Fibroblast of skin of abdomen (primary cell): ENCODE measurements at places on chromosomes 7 and 10.

- no peak for DNase-seq
Measured at GRCh38 chr7:107951896-107952295, 51.1 kb downstream of the LAMB1 start.

DNA sequence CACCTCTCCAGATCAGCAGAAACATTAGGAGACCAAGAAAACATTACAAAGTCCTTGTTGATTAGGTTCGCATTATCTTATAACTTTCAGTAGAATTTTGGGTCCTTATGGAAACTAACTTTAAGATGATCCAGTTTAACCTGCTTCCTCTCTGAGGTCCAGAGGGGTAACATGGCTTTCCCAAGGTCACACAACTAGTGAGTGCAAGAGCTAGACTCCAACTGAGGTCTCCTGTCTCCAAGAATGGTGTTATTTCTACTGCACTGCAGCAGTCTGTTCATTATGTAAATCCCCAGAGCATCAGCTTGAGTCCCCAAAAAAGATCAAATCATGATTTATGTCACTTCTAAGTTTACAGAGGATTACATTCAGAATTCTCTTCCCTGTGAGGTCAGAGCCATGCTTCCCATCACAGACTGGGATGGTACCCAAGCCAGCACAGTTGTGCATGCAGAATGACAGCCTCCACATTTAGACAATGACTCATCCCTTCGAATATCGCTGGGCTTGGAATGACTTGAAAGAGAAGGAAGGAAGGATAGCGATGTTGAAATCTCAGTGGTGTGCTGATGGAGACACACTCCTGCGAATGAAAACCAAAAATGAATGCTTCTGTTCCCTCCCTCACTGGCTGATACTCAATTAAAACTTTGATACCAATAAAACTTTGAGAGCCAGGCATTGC, 163.1 kb upstream of the PLXNA4 start:
- DNase-seq, result peak; percentile 98

DNA sequence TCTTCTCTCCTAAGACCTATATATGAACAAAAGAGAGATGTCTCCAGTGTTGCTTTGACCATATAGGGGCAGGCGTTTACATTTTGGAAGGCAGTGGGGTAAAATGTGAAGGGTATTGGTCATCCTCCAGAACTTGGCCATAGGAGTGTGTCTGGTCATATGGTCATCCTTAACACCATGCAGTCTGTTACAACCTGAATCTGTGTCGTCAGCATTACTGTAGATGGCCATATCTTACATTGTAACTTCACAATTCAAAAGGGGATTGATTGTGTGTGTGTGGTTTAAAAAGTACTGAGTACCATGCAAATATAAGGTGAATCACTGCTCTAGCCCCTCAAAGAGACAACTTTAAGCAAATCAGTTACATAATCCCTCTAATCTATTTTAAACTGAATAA, 311.7 kb downstream of the BICC1 start:
- DNase-seq, result no peak

- DNase-seq, result no peak
Measured at GRCh38 chr10:121183236-121183635, 332.1 kb downstream of the WDR11 start.

GRCh38 chr7:143046426-143046851, 5.7 kb upstream of the OR6V1 start:
- no peak for DNase-seq

- DNase-seq, result no peak
Measured at GRCh38 chr7:27992755-27993493, 187.7 kb downstream of the JAZF1 start.

DNA sequence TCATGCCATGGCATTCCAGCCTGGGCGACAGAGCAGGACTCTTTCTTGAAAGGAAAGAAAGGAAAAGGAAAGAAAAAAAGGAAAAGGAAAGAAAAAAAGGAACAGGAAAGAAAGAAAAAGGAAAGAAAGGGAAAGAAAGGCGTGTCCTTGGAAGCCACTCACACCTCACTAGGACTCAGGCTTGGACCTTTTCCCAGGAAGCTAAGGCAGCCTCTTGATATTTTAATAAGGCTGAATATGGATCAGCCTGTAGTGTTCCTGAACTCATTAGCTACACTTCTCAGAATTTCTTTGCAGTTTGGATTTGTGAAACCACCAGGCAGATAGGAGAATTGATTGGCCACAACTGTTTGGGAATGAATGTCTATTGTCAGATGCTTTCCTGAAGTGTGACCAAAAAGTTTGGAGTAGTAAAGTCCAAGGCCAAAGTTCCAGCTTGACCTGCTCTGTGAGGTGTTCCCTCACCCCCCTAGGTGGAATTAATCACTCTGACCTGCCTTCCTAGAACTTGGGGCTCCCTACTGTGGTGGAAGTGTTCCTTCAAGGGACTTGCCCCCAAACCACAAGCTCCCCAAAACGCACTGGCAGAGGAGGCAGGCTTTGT, 7.1 kb upstream of the MALSU1 start:
- DNase-seq, result no peak

GRCh38 chr7:137928626-137929025, 73.3 kb downstream of the CREB3L2 start:
- no peak for DNase-seq

DNA sequence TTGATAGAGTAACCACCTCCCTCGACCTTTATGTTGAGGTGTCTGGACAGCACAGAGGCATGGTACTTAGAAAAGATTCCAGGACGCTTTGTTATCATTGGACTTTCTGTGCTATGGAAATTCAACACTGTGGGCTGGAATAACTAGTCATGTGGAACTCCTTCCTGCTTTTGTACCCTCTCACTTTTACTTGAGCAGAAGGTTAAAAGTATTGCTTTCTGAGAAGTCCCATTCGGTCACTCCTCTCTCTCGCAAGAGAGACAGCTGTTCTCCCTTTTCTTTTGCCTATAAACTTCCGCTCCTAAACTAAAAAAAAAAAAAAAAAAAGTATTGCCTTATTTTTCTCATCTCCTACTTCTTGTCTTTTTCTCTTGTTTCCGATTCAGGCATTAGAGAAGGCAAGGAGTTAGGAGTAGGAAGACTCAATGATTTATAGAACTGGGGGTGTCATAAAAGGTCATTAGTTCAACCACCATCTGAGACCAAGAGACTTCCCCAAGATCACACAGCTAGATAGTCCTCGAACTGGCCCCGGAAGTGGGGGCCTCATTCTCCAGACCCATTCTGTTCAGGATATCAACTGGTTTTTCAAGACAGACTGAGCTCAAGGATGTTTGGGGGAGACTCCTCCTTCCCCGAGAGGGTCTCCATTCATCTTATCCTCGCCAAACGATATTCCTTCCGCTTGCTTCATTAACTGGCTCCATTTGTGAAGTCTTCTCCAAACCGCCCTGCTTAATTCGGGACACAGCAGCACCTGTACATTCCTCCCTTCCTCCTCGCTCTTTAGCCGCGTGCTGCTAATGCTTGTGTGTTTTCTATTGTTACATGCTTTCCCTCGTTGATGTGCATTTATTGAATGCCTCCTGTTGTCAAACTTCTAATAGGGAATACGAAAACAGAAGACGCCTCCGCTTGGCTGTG, 995 bp upstream of the INPP5F start:
- peak; percentile 3 for DNase-seq

GRCh38 chr10:73910401-73910763, 550 bp upstream of the PLAU start:
- DNase-seq, result no peak

DNA sequence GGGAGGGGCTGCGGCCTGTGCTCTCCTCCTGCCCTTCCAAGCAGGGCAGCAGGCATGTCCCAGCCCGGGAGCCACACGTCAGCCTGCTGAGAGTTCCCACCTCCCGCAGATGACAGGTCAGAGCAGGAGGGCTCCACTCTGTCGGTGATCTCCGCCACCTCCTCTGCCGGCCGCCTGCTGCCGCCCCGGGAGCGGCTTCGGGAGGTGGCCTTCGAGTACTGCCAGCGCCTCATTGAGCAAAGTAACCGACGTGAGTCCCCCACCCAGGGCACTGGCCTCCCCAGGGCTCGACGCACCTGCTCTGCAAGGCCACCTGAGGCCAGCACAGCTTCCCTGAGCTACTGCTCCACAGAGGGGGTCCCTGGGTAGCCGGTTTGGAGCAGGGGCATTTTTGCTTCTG, 9.4 kb downstream of the AP5Z1 start:
- no peak for DNase-seq

- DNase-seq, result no peak
Measured at GRCh38 chr10:70462349-70462984, 16.1 kb upstream of the PALD1 start.

DNA sequence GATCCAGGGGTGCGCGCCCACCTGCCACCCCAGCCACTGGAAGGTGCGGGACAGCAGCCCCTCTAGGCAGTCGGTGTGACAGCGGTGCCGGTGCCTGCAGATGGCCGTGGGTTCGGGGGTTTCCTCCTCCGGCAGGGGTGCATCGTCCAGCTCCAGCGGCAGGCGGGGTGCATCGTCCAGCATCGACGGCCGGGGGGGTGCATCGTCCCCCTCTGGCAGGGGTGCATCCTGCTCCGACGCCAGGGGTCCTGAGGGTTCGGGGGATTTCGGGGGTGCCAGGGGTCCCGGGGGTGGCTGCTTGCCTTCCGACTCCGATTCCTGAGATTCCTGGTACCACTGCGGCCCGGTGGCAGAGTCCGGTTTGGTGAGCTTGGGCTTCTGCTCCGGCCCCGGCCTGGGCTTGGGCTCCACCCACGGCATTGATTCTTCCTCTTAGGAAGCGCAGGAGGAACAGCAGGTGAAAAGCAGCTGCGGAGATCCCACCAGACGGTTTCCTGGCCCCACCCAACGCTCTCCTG, 90.2 kb upstream of the RAB18 start:
- no peak for DNase-seq

DNA sequence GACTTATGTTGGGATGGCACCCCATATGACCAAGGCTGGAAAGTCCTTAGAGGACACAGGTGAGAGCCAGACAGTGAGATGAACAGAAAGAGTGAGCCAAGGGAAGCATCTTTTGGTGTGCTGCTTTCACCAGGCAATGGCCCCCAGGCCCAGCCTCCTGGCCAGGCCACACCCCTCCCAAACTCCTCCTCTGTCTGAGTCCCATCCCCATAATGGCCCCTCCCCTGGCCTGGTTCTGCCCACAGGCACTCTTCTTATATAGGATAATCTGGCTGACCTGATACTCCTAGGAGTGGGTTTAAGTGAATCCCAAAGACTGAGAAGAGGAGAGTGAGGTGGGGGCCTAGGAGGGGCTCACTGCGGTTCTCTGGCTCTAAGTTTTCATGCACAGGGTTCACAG, 252.5 kb downstream of the RPS24 start:
- no peak for DNase-seq

GRCh38 chr10:92432596-92432995, 141.3 kb downstream of the IDE start:
- DNase-seq, result no peak

DNA sequence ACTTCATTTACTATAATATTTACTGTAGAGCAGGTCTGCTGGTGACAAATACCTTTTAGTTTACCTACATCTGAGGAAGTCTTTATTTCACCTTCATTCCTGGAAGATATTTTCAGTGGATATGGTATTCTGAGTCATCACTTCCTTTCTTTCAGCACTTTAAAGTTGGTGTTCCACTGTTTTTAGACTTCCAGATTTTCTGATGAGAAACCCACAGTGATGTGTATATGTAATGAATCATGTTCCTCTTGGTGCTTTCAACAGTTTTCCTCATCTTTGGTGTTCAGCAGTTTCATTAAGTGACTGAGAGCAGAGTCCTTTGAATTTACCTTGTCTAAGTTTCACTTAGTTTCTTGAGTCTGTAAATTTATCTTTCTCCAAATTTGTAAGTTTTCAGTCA, 36.4 kb downstream of the COPG2 start:
- peak; percentile 58 for DNase-seq

DNA sequence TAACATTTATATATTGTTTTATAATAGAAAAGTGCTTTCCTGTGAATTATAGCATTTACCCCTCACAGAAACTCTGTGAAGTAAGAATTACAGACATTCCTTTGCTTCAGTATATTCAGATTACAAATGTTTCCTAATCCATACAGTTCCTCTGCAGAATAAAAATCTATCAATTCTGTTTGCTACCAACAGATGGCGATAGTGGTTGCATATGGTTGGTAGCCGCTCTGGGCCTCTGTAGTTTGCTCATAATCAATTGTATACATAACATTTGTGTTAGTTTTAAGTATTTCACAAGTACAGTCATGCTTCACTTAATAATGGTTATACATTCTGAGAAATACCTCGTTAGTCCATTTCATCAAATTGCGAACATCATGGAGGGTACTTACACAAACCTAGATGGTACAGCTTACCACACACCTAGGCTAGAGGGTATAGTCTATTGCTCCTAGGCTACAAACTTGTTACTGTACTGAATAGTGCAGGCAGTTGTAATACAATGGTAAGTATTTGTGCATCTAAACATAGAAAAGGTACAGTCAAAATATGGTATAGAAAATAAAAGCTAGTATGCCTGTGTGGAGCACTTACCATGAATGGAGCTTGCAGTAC, 94.4 kb upstream of the STEAP4 start:
- no peak for DNase-seq

DNA sequence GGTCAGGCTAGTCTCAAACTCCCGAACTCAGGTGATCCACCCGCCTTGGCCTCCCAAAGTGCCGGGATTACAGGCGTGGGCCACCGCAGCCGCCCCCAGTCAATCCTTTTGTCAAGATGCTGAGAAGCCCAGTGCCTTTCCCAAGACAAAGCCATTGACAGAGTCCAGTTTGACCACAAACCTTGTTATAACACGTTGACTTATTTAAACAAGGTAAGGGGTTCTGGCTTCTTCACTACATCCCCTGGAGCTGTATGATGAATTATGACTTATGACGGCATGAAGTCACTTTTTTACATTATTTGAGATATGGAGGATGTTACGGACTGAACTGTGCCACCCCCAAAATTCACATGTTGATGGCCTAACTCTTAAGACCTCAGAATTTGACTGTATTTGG, 5.8 kb upstream of the SEC61G start:
- no peak for DNase-seq

GRCh38 chr10:69043931-69044531, 43.9 kb upstream of the SRGN start:
- DNase-seq, result no peak

DNA sequence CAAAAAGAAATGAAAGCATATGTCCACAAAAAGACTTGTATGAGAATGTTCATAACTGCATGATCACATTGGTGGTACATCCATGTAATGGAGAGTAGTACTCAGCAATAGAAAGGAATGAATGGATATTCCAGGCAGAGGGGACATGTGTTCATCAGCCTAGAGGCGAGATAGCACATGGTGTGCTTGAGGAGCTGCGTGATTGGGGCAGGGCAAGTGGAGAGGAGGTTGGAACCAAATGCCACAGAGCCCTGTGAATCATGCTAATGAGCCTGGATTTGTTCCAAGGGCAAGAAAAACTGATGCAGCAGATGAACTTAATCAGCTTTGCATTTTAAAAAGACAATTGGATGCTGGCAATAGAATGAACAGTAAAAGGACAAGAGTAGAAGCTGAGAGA, 73.3 kb downstream of the C10orf90 start:
- peak; percentile 42 for DNase-seq
